ELR (cell line): ENCODE measurements at places on chromosomes 7 and 10.

DNA sequence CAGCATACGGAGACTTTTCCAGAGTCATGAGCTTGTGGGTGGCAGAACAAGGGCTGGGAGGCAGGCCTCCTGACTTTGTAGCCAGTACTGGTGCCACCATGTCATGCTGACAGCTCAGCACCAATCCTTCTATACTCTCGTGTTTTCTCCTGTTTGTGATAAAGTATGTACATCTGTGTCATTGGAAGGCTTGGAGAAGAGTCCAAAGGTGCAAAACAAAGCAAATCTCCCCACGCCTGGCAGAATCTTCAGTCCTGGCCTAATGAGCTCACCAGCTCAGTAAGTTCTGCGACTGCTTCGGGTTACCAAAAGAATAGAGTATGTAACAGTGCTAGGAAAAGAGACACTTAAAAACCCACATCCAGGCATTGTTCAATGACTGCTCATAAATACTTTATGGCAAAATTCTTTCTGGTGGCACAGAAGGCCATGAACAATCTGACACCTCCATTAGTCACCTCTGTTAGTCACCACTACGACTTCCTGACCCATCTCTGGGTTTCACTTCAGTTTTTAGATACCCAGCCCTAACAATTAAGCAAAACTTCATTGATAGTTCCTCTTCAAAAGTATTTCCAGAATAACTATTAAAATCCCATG, 24.5 kb downstream of the STEAP1 start:
- DNase-seq: peak; percentile 95

DNA sequence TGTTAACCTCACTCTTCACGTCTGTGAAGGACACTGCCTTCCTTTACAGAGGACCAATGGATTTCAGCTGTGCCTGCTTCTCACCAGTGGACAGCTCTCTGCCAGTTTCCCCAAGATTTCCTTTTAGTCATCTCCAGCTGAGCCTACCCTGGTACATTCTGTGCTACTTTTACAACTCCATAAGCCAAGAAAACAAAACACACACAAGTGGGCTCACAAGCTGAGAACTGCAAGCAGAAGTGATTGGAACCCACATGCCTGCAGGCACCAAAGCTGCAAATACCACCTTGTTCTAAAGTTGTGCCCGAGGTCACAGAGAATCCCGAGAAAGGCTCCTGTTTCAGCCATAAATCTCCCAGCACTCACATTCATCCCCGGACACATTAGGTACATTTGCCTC, 636.8 kb downstream of the PHTF2 start:
- DNase-seq: no peak

DNA sequence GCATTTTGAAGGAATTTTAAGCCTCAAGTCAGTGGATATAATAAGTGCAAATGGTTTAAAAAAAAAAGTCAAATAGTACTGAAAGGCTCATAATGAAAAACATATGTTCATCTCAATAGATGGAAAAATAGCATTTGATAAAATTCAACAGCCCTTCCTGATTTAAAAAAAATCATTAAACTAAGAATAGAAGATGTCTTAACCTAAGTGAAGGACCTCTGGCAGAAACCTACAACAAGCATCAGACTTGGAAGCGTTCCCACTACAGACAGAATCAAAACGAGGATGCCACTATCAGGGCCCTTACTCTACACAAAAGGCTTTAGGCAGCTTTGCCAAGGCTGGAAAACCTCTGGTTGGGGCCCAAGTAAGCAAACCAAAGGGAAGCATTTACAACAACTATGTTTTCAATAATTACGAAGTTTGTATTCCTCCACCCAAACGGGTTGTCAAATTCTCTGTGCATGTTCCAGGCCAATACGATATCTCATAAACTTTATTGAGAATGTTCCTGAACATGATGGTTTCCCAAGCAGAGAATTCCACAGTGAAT, 45.1 kb downstream of the CYTH3 start:
- no peak for DNase-seq

DNA sequence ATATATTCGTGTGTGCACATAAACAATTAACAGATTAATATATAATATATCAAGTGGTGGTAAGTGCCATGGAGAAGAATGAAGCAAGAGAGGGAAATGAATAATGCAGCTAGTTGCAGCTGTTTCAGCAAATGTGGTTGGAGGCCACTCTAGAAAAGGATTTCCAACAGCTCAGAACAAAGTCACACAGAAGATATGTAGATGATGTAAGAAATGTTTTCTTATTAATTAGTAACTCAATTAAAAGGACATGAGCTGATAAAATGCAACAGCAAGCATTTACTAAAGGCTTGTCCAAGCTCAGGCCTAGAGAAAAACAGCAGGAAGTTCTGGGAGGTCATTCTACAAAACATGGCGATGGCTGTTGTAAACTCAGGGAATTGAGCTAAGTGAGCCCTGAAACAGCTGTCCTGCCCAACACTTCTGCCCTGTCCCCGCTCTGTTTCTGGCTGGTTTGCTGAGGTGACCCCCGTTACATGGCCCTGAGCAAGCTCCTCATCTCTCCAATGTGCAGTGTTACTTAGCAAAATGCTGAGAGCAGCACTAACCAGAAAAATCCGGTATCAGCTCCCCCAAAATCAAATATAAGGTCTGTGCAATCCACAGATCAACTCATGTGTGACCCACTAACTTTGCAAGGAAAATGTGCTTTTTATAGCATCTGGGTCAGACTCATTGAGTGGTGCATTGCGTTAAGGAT, 23.4 kb upstream of the C10orf67 start:
- no peak for DNase-seq

- no peak for DNase-seq
Measured at GRCh38 chr7:115081772-115082171, 159.9 kb downstream of the MDFIC start.

GRCh38 chr7:47351233-47352154, 230.4 kb downstream of the TNS3 start:
- DNase-seq: no peak

GRCh38 chr10:21499701-21500577, 25.5 kb downstream of the SKIDA1 start:
- DNase-seq: no peak

DNA sequence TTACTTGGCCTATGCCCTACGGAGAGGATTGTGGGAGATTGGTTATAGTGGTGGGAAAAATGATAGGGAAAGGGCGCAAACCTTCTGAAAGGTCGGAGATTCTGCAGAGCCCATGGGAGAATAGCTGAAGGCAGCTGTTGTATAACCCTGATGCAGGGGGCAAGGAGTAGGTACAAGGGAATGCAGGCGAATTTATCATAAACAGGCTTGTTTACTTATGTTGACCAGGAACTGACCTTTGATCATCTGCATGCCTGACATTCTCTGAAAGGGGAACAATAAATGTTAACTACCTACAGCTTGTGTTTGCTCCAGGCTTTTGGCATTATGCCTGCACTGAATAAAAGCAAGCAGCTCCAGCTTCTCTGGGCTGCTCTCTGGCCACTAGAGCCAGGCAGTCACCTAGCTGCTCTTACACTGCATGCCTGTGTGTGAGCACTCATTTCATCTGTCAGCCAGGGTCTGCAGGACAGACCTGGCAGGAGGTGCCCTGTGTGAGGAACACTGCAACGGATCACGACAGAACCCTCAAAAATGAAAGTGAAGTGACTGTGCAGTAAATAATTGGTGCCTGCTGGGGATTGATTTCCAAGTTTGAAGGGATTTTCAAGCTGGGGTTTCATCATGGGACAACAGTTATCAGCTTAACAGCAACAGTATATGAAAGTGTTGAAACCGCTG, 31.1 kb upstream of the ABCA13 start:
- peak; percentile 39 for DNase-seq

DNA sequence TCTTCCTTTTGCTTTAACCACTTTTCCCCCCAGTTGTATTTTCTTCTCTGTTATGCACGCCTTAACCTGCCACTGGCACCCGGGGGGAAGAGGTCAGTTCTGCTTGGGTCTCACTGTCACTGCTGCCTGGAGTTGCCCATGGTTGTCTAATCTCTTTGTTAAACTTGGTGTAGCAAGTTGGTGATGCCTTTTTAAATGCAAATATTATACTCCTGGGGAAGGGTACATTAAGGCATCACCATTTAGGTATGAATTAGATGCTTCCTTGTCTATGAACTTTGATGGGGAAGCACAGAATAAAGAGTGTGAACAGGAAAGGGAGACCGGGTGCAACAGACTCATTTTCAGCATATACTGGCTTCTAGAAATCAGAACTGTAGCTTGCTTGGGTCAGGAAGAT, 9.1 kb upstream of the SORCS3 start:
- DNase-seq: no peak

GRCh38 chr10:13848520-13849445, 262.0 kb downstream of the PRPF18 start:
- no peak for DNase-seq

- no peak for DNase-seq
Measured at GRCh38 chr10:8628351-8628750, 573.9 kb downstream of the GATA3 start.

DNA sequence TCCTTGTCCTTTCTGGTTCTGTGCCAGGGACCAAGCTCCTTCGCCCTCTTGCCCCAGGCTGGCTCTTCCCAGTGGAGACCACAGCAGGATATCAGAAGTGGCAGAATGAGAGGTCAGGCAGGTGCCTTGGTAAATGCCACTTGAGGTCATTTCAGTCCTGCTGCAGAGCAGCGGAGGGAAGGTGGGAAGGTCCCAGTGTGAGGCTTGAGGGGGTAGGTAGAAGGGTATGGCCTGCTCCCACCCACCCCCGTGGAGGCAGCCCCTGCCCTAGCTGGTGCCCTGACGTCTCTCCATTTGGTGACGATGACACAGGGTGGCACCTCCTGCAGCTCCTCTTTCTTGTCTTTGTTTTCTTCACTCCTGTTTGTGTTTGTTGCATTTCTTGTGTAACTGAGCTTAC, 538.8 kb downstream of the TCERG1L start:
- DNase-seq: no peak
